Esophagus squamous epithelium (tissue), 5 donors: ENCODE measurements at places on chromosomes 4 and X.

DNA sequence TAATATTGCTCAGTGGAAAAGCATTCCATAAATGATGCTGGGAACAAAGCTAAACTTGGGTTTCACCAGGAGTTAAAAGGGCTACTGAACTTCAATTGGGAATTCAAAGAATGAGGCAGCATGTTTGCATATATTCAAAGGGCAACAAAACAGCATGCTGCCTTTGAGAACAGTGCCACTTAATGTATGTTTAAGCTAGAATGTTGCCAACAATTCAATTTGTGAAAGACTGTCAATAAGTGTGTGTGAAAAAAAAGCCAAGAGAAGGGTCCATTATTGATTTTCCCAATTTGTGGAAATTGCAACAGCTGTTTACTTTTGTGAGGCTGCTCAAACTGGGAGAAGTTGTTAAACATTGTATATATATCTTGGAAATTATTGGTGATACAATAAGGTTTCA lies 701.9 kb upstream of the ACTRT1 start:
- H3K27me3 ChIP-seq: no peaks in the 10 kb centered on the region
- DNase-seq: no peak
- no peak overlapping the region for H3K27ac ChIP-seq
- H3K4me1 ChIP-seq: no peaks in the 10 kb centered on the region

GRCh38 chr4:92254767-92255442 lies 48.9 kb upstream of the GRID2 start:
- H3K27me3 ChIP-seq: no peaks in the 10 kb centered on the region
- no peaks in the 10 kb centered on the region for H3K36me3 ChIP-seq
- no peak for DNase-seq
- no peak overlapping the region for H3K4me3 ChIP-seq
- no peaks in the 10 kb centered on the region for H3K4me1 ChIP-seq

DNA sequence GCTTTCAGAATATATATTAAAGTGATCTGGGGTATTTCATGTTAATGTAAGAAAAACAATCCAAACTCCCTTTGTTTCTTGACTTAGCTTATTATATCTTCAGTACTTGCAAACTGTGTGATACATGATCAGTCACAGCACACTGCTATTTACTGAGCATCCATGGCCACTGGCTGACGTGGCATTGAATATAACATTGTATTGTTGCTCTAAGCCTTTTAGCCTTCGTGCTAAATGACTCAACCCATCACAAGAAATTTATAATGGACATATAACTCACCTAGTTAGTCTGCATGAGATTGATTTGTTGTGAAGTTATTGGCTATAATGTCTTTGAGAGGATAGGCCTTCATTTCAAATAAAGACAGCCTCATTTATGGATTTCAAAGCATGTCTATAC lies 642.6 kb downstream of the IL1RAPL1 start:
- no peak overlapping the region for H3K4me3 ChIP-seq
- no peak overlapping the region for H3K27ac ChIP-seq
- no peak for DNase-seq
- H3K4me1 ChIP-seq: no peaks in the 10 kb centered on the region
- H3K27me3 ChIP-seq: no peaks in the 10 kb centered on the region

- H3K4me3 ChIP-seq: no peak overlapping the region
- H3K4me1 ChIP-seq: no peaks in the 10 kb centered on the region
- DNase-seq: no peak
- no peaks in the 10 kb centered on the region for H3K27me3 ChIP-seq
- no peak overlapping the region for H3K27ac ChIP-seq
Measured at GRCh38 chrX:14598330-14598729, 69.0 kb downstream of the GLRA2 start.

DNA sequence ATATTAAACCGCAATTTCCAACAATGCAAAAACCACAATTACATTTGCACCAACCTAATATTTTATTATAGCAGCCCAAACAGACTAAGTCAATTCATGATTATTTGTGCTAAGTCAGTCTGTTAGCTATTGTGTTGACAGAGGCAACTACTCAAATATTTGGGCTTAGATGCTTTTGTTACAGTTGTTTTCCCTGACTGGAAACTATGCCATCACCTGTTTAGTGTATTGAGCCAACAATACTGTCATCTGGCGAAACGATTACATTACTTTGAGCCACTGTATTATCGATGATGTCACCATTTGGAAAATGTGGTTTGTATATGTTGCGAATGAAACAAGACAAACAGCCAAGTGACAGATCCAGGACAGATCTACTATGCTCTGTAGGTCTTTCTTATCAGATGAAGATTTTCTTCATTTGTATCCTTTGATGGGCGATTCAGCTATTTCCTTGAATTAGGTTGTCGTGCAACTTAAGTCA lies 38.7 kb upstream of the INTS6L start:
- no peak overlapping the region for H3K27ac ChIP-seq
- DNase-seq: no peak
- no peak overlapping the region for H3K4me3 ChIP-seq

DNA sequence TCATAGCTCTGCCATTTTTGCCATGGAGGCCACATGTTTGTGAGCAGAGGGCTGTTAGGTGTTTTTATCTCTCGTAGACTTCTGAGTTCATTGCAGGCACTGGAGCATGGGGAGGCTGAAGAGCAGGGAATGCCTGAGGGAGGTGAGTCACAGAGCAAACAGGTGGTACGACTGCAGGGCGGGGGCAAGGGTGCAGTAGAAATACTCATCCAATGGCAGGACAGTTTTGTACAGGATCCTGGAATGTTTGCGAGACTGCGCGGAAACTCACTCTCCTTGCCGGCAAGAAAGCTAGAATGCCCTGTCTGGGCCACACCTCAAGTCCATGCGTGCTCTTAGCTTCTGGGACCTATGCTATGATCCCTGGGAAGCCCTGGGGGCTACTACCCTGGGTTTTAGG lies 20.0 kb upstream of the VCX2 start:
- no peak for DNase-seq
- H3K4me1 ChIP-seq: peaks cover 13% of the 10 kb centered on the region
- peak overlapping the region; percentile 46 for H3K27ac ChIP-seq
- H3K36me3 ChIP-seq: no peaks in the 10 kb centered on the region
- H3K27me3 ChIP-seq: no peaks in the 10 kb centered on the region

- H3K27ac ChIP-seq: no peak overlapping the region
- H3K36me3 ChIP-seq: no peaks in the 10 kb centered on the region
- DNase-seq: no peak
- no peaks in the 10 kb centered on the region for H3K27me3 ChIP-seq
- H3K4me3 ChIP-seq: no peak overlapping the region
- no peaks in the 10 kb centered on the region for H3K4me1 ChIP-seq
Measured at GRCh38 chr4:93842601-93843252, 14.2 kb downstream of the ATOH1 start.

GRCh38 chr4:16770710-16771285 lies 127.6 kb downstream of the LDB2 start:
- H3K4me1 ChIP-seq: peaks cover 10% of the 10 kb centered on the region
- no peak overlapping the region for H3K4me3 ChIP-seq
- H3K27me3 ChIP-seq: no peaks in the 10 kb centered on the region
- H3K36me3 ChIP-seq: no peaks in the 10 kb centered on the region
- no peak for DNase-seq

DNA sequence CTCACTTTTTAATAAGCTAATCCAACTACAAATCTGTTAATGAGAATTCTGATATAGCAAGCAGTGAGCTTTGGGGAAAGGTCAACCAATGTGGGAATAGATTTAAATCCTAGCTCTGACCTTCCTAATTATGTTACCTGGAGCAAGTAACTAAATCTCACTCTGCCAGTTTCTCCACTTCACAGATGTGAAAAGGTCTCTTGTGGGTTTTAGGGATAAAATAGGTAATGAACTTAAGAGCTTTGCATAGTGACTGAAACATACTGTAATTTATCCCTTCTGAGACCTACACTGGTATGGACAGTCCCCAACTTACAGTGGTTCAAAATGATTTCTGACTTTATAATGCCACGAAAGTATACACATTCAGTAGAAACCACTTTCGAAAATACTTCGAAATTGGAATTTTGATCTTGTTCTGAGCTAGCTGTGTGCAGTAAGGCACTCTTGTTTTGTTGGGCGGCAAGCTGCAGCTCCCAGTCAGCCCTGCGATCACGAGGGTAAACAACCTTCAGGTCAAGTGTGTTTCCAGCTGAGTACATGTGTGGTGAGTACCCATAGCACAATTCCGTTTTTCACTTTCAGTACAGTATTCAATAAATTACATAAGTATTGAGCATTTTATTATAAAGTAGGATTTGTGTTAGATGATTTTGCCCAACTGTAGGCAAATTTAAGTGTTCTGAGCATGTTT lies 93.7 kb downstream of the ADGRL3 start:
- no peak overlapping the region for H3K27ac ChIP-seq
- no peaks in the 10 kb centered on the region for H3K36me3 ChIP-seq
- no peak overlapping the region for H3K4me3 ChIP-seq
- no peaks in the 10 kb centered on the region for H3K27me3 ChIP-seq

- no peaks in the 10 kb centered on the region for H3K4me1 ChIP-seq
- no peaks in the 10 kb centered on the region for H3K36me3 ChIP-seq
- no peak overlapping the region for H3K4me3 ChIP-seq
- no peak for DNase-seq
Measured at GRCh38 chr4:57320217-57320616, 210.0 kb upstream of the IGFBP7 start.

DNA sequence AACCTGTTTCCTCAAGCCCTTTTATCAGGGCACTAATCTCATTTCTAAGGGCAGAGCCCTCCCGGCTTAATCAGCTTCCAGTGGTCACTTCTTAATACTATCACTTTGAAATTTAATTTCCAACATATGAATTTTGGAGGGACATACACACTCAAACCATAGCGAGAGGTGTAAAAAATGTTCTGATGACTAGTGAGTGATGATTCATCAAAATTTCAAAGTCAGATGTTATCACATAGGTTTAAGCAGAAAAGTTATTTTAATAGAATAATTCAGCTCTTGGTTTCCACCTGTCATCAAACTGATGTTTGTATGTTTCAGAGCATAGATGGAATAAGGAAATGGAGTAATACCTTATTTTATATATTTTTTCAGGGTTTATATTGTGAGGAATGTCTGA lies 161.9 kb downstream of the TLL1 start:
- H3K4me3 ChIP-seq: no peak overlapping the region
- H3K27me3 ChIP-seq: no peaks in the 10 kb centered on the region
- H3K36me3 ChIP-seq: no peaks in the 10 kb centered on the region
- no peak for DNase-seq

- DNase-seq: no peak
- H3K36me3 ChIP-seq: no peaks in the 10 kb centered on the region
- no peak overlapping the region for H3K4me3 ChIP-seq
- no peak overlapping the region for H3K27ac ChIP-seq
- H3K4me1 ChIP-seq: no peaks in the 10 kb centered on the region
- H3K27me3 ChIP-seq: no peaks in the 10 kb centered on the region
Measured at GRCh38 chr4:79413886-79414285, 5.9 kb upstream of the GK2 start.

GRCh38 chr4:680551-680927 lies 6.2 kb downstream of the MYL5 start:
- H3K27me3 ChIP-seq: no peaks in the 10 kb centered on the region
- peaks cover 37% of the 10 kb centered on the region for H3K4me1 ChIP-seq
- peak overlapping the region; percentile 54 for H3K4me3 ChIP-seq
- no peaks in the 10 kb centered on the region for H3K36me3 ChIP-seq

- peaks cover 23% of the 10 kb centered on the region for H3K27me3 ChIP-seq
- H3K4me1 ChIP-seq: no peaks in the 10 kb centered on the region
- no peak overlapping the region for H3K27ac ChIP-seq
- no peak for DNase-seq
- no peaks in the 10 kb centered on the region for H3K36me3 ChIP-seq
- H3K4me3 ChIP-seq: no peak overlapping the region
Measured at GRCh38 chr4:1413687-1414479, 7.6 kb upstream of the NKX1-1 start.

GRCh38 chr4:161581262-161582230 lies 582.3 kb downstream of the FSTL5 start:
- H3K27ac ChIP-seq: no peak overlapping the region
- no peaks in the 10 kb centered on the region for H3K36me3 ChIP-seq
- DNase-seq: no peak

DNA sequence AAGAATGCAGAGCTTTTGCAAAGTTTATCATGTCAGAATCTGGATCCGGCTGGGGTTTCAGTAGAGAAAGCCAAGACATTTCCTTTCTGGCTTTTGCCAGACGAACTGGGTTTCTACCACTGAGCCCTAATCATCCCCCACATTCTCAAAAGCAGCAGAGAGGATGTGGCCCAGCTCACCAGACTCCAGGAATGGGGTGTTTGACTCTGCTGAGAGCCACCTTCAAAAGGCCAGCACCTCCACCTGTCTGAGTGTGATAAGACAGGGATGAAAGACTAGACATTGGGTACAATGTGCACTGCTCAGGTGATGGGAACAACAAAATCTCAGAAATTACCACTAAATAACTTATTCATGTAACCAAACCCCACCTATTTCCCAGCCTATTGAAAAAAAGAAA lies 25.7 kb upstream of the CCKAR start:
- H3K27ac ChIP-seq: no peak overlapping the region
- DNase-seq: no peak
- no peaks in the 10 kb centered on the region for H3K36me3 ChIP-seq
- H3K4me3 ChIP-seq: no peak overlapping the region
- no peaks in the 10 kb centered on the region for H3K27me3 ChIP-seq

- no peak overlapping the region for H3K4me3 ChIP-seq
- no peak for DNase-seq
- no peak overlapping the region for H3K27ac ChIP-seq
- H3K36me3 ChIP-seq: no peaks in the 10 kb centered on the region
- H3K27me3 ChIP-seq: peaks cover 5% of the 10 kb centered on the region
Measured at GRCh38 chr4:25892796-25893195, 21.2 kb upstream of the SMIM20 start.

DNA sequence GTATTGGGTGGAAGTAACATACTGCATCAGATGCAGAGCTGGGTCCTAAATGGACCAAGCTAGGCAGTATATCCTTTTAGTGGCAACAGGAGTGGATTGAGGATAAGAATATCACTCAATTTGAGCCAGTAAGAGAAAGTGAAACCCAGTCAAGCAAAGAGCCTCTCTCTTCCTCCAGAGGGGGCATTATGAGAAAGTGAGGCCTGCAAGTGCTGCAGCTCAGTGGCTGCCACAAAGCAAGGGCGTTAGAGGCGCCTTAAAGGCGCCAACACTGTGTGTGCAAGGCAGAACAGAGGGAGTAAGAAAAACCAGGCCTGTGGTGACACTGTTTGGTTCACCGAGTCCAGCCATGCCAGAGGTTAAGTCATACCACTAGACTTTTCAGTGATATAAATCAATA lies 17.5 kb downstream of the STX18 start:
- H3K4me3 ChIP-seq: no peak overlapping the region
- H3K27me3 ChIP-seq: no peaks in the 10 kb centered on the region
- H3K27ac ChIP-seq: no peak overlapping the region

- no peak overlapping the region for H3K27ac ChIP-seq
- no peak for DNase-seq
Measured at GRCh38 chrX:39418254-39418704, 617.0 kb downstream of the MID1IP1 start.

- no peaks in the 10 kb centered on the region for H3K27me3 ChIP-seq
- peak overlapping the region; percentile 51 for H3K27ac ChIP-seq
- H3K36me3 ChIP-seq: no peaks in the 10 kb centered on the region
- H3K4me1 ChIP-seq: no peaks in the 10 kb centered on the region
- no peak overlapping the region for H3K4me3 ChIP-seq
Measured at GRCh38 chr4:25002681-25003080, 28.1 kb downstream of the LGI2 start.

- no peak for DNase-seq
- no peak overlapping the region for H3K4me3 ChIP-seq
- no peaks in the 10 kb centered on the region for H3K27me3 ChIP-seq
- no peaks in the 10 kb centered on the region for H3K36me3 ChIP-seq
- H3K27ac ChIP-seq: no peak overlapping the region
Measured at GRCh38 chr4:176261481-176261880, 7.5 kb downstream of the ASB5 start.
